CD8-positive, alpha-beta memory T cell (primary cell): ENCODE measurements at places on chromosomes 12 and 14.

DNA sequence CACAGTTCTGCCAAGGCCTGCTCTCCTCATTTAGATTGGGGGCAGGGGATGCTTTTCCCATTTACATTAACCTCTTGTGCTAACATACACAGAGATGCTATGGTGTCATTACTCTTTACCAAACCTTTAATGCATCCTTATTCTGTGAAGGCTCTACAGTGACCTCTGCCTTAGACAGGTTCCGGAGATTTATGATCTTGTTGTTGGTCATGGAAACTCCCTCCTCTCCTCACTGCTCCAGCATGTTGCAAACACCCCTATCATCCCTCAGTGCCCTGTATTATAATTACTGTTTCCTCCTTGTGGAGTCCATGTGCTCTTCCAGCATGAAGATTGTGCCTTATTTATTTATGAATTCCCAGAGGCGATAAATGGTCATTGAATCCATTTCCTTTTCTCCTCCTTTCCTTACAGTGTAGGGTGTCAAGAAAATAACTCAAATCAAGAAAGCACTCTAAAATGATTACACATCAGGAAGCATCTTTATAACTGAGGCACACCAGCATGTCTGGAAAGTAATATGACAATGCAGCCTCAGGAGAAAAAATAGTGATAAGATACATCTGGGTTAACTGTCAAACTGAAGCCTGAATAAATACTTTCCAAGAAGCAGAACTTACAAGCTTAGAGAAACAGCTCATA, 37.8 kb downstream of the RTN1 start:
- no peak for DNase-seq
- H3K4me3 ChIP-seq, result no peak overlapping the region
- no peaks in the 10 kb centered on the region for H3K36me3 ChIP-seq
- H3K4me1 ChIP-seq, result no peaks in the 10 kb centered on the region
- no peaks in the 10 kb centered on the region for H3K27me3 ChIP-seq

- no peak overlapping the region for H3K27ac ChIP-seq
- no peaks in the 10 kb centered on the region for H3K4me1 ChIP-seq
- no peak for DNase-seq
- H3K36me3 ChIP-seq, result no peaks in the 10 kb centered on the region
These were observed 36.6 kb upstream of the CHGA start for GRCh38 chr14:92886337-92886736.

- no peaks in the 10 kb centered on the region for H3K36me3 ChIP-seq
- no peak overlapping the region for H3K27ac ChIP-seq
These were observed 134.1 kb upstream of the OTX2 start for GRCh38 chr14:56944397-56944796.

- no peak overlapping the region for H3K27ac ChIP-seq
- no peaks in the 10 kb centered on the region for H3K36me3 ChIP-seq
- H3K27me3 ChIP-seq, result no peaks in the 10 kb centered on the region
- H3K4me3 ChIP-seq, result no peak overlapping the region
These were observed 49.9 kb downstream of the KCNMB4 start for GRCh38 chr12:70415987-70416386.

- H3K36me3 ChIP-seq, result no peaks in the 10 kb centered on the region
- no peak for DNase-seq
- no peak overlapping the region for H3K4me3 ChIP-seq
- H3K27ac ChIP-seq, result no peak overlapping the region
- H3K27me3 ChIP-seq, result no peaks in the 10 kb centered on the region
These were observed 92.3 kb upstream of the SLCO1C1 start for GRCh38 chr12:20602641-20603391.

GRCh38 chr12:94123127-94123526, 25.2 kb upstream of the PLXNC1 start:
- no peak overlapping the region for H3K4me3 ChIP-seq
- H3K27ac ChIP-seq, result no peak overlapping the region
- no peak for DNase-seq

- H3K27me3 ChIP-seq, result peaks cover 45% of the 10 kb centered on the region
- no peak for DNase-seq
- no peak overlapping the region for H3K27ac ChIP-seq
- H3K4me1 ChIP-seq, result peaks cover 30% of the 10 kb centered on the region
- no peak overlapping the region for H3K4me3 ChIP-seq
These were observed 1.6 kb upstream of the NFATC4 start for GRCh38 chr14:24366413-24366720.

GRCh38 chr12:127991485-127991884, 275.5 kb upstream of the TMEM132C start:
- no peak for DNase-seq
- H3K27ac ChIP-seq, result no peak overlapping the region
- H3K27me3 ChIP-seq, result no peaks in the 10 kb centered on the region
- no peak overlapping the region for H3K4me3 ChIP-seq
- no peaks in the 10 kb centered on the region for H3K36me3 ChIP-seq
